ENCODE measurements at places on chromosomes 5 and 9.

GRCh38 chr9:6036391-6036790 is 21.0 kb upstream of the RANBP6 start:
- DNase-seq, result no peak

DNA sequence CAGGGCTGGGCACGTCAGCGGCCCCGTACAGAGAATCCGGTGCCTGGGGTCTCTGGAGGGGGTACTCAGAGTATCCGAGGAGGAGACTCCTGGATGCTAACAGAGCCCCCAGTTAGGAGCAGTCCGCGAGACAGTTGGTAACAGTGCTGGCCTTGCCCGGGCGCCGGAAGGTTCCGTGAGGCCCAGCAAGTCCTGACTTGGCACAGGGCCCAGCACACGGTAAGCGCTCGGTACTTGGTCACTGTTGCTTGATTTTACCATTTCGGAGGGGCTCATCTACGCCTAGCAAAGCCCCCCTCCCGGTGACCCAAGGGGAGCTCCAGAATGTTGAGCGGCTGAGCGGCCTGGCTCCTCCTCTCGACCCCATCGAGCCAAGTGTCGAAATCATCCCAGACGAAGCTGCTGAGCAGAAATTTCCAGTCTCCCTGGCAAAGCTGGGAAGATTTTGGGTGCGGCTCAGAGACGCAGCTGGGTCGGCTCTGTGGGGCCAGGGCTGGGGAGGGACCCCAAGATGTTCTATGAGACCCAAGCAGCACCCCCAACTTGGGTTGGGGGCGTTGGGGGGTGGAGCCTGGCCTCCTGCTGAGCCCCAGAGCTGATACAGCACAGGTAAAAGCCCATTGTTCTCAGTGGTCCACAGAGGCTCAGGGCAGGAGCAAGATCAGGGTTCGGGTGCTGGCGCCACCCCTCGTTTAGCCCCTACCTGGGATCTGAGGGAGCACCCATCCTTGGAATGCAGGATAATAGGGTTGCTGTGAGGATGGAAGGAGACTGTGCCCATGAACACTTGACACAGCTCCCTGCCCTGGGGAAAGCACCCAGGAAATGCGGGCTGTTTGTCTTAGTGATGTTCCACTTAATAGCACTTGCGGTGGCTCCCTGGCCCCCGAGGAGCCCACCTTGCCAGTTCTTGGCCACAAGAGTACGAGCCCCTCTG is 137.2 kb downstream of the C9orf50 start:
- no peak for DNase-seq

DNA sequence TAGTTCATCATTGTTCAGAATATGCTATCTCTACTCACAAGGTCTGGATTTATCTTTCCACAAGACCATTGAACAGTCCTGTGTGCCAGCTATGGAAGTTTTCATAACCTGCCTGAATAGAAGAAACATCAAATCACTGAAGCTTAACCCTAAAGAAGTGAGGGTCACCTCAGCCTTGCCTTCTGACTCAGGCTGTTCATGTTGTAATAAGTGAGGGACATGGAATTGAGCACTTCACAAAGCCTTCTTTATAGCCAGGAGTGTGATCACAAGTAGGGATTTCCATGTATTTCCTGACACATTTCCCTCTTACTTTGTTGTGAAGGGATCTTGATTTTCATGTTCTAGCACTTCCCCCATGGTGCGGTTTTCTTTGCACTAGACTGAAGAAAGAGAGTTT is 577.5 kb upstream of the WWC1 start:
- DNase-seq, result no peak

DNA sequence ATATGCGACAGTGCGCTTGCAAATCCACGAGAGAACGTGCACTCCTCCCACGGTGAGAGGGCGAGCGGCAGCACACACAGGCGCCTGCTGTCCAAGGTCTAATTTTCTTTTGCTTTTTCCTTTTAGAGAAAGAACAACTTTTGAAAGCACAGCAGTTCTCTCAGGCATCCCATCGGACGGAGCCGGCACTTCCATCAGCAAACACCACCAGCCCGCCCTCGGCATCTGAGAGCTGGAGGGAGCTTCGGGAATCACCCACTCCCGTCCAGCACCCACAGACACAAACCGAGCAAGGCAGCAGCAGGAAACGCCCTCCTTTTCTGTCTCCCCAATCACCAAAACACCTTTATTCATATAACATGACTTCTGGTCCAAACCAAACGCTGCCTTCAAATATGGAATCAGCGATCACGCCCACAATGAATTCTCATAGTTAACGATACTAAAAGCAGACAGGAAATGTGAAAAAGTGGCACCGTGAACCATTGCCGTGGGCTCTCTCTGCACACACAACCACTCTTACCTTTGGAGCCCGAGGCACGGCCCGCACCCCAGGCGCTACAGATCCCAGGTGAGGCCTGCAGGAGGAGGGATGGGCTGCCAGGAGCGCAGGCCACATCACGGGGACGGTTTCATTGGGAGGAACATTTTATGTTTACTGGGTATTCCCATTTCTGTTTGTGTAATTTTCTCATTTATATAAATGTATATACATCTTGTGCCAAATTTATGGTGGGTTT is 14.2 kb downstream of the LPCAT1 start:
- no peak for DNase-seq

- peak; percentile 36 for DNase-seq
Measured at GRCh38 chr5:1792842-1793266, 6.8 kb downstream of the MRPL36 start.

All from K562 (cell line).